ENCODE measurements at places on chromosomes 16 and 17. TPM values are rescaled to one million over a fixed set of nuclear protein-coding genes. Genes with fewer than 3 reads are reported as not detected.

DNA sequence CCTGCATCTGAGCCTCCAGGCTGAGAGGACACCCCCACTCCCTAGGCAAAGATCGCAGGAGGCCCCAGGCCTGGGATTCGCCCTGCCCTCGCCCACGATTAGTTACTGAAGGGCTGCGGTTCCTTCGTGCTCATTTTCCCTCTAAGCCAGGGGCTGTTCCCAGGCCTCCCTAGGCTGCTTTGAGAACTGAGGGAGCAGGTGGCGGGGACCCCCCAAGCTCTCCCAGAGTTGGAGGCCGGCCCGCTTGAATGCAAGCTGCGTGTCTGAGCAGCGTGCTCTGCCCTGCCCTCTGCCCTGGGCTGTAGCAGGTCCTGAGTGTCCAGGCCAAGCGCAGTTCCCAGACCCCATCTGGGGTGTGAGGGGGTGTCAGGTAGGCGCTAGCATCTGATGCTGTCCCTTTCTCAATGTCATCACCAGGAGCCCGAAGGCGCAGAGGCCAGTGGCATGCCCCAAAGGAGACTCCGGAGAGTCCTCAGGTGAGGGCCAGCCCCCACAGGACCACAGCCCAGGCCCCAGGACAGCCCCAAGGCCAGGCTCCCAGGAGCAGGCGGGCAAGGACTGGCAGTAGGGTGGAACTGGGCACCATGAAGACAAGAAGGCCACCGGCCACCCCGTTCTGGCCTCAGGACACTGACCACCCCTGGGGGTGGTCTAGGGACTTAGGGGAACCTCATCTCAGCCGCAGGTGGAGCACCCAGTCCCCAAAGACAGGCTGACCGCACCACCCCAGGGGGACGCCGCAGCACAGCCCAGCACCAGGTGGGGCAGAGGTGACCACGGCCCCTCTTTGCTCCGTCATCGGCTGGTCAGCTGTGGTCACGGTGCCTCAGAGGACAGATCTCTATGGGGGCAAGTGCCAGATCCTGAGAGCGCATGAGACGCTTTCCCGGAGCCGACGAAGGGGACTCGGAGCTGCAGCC is 14.6 kb downstream of the ENDOV start:
- no peak overlapping the region for H3K4me3 ChIP-seq
- no peak overlapping the region for H3K27ac ChIP-seq
- no peaks in the 10 kb centered on the region for H3K27me3 ChIP-seq
- H3K4me1 ChIP-seq, result peaks cover 9% of the 10 kb centered on the region
- H3K36me3 ChIP-seq, result no peaks in the 10 kb centered on the region

- H3K4me1 ChIP-seq, result no peaks in the 10 kb centered on the region
- H3K4me3 ChIP-seq, result no peak overlapping the region
- no peak for DNase-seq
- no peaks in the 10 kb centered on the region for H3K36me3 ChIP-seq
- H3K27ac ChIP-seq, result no peak overlapping the region
Observed at GRCh38 chr16:73817526-73818324, 478.9 kb upstream of the PSMD7 start.

Gene CLEC3A
- not detected for total RNA-seq

DNA sequence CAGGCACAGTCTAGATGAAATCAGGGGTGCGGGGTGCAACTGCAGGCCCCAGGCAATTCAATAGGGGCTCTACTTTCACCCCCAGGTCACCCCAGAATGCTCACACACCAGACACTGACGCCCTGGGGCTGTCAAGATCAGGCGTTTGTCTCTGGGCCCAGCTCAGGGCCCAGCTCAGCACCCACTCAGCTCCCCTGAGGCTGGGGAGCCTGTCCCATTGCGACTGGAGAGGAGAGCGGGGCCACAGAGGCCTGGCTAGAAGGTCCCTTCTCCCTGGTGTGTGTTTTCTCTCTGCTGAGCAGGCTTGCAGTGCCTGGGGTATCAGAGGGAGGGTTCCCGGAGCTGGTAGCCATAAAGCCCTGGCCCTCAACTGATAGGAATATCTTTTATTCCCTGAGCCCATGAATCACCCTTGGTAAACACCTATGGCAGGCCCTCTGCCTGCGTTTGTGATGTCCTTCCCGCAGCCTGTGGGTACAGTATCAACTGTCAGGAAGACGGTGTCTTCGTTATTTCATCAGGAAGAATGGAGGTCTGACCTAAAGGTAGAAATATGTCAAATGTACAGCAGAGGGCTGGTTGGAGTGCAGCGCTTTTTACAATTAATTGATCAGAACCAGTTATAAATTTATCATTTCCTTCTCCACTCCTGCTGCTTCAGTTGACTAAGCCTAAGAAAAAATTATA is 1.6 kb downstream of the HBA1 start:
- H3K4me1 ChIP-seq, result peaks cover 13% of the 10 kb centered on the region
- no peak overlapping the region for H3K27ac ChIP-seq
- no peak overlapping the region for H3K4me3 ChIP-seq
- peaks cover 78% of the 10 kb centered on the region for H3K27me3 ChIP-seq
- DNase-seq, result no peak
- H3K36me3 ChIP-seq, result no peaks in the 10 kb centered on the region

GRCh38 chr16:15788846-15789239 is 68.0 kb downstream of the MYH11 start:
- H3K4me1 ChIP-seq, result no peaks in the 10 kb centered on the region
- H3K27me3 ChIP-seq, result no peaks in the 10 kb centered on the region
- H3K4me3 ChIP-seq, result no peak overlapping the region
- no peaks in the 10 kb centered on the region for H3K36me3 ChIP-seq
- H3K27ac ChIP-seq, result no peak overlapping the region
- DNase-seq, result no peak

GRCh38 chr17:69523244-69523861 is 108.9 kb downstream of the MAP2K6 start:
- no peaks in the 10 kb centered on the region for H3K4me1 ChIP-seq
- DNase-seq, result peak; percentile 50
- H3K36me3 ChIP-seq, result peaks cover 77% of the 10 kb centered on the region

Gene ANKS3
- total RNA-seq, result 16.1 TPM

DNA sequence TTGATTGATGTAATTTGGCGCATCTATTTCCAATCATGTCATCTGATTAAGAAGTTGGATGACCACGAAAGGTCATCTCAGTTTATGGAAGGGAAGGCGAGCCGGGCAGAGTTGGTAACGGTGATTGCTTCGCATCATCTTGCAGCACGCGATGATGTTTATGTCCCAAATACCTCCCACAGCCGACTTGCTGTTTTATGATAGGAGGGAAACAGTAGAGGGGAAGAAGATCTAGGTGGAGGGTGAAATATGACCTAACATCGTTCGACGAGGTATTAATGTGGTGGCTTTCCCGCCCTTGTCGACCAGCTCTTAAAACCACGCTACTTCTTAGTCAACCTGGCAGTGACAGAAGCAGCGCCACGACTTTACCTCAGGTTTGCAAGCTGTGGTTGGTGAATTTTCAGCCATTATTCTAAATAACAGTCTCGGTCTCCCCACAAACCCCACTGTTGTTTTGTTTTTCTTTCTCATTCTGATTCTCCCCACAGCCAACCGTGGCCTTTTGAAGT is 805 bp upstream of the TANC2 start:
- no peaks in the 10 kb centered on the region for H3K27me3 ChIP-seq
- H3K4me3 ChIP-seq, result peak overlapping the region; percentile 81
- H3K36me3 ChIP-seq, result no peaks in the 10 kb centered on the region
- no peak for DNase-seq

Gene ADAD2
- total RNA-seq, result 0.24 TPM

Gene COX6A2
- total RNA-seq, result 0.67 TPM

Gene KRT31
- total RNA-seq, result not detected

GRCh38 chr17:28756049-28756804 is 12.4 kb downstream of the TRAF4 start:
- no peak for DNase-seq
- H3K36me3 ChIP-seq, result peaks cover 39% of the 10 kb centered on the region
- no peaks in the 10 kb centered on the region for H3K4me1 ChIP-seq
- no peak overlapping the region for H3K27ac ChIP-seq

DNA sequence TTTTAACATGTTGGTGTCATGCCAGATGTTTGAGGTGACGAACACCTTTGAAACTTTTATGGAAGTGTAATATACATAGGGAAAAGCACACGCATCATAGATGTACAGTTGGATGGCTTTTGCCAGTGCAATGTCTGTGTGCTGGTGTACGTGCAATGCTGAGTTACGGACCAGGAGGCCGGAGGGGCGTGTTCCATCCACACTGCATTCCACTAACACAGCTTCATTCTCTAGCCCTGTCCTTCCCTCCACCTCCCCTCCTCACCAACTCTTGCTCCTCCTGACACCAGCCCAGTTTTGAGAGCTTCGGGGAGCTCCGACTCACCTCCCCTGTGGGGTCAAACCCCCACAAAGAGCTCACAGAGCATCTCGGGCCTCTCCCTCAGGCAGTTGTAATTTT is 358.8 kb downstream of the C16orf95 start:
- DNase-seq, result no peak
- no peaks in the 10 kb centered on the region for H3K4me1 ChIP-seq
- H3K27me3 ChIP-seq, result peaks cover 84% of the 10 kb centered on the region
- no peak overlapping the region for H3K4me3 ChIP-seq
- H3K36me3 ChIP-seq, result no peaks in the 10 kb centered on the region

GRCh38 chr17:3799181-3799945 is 1.6 kb downstream of the ITGAE start:
- no peaks in the 10 kb centered on the region for H3K36me3 ChIP-seq
- peaks cover 62% of the 10 kb centered on the region for H3K4me1 ChIP-seq
- H3K27ac ChIP-seq, result no peak overlapping the region
- H3K27me3 ChIP-seq, result no peaks in the 10 kb centered on the region
- no peak for DNase-seq

DNA sequence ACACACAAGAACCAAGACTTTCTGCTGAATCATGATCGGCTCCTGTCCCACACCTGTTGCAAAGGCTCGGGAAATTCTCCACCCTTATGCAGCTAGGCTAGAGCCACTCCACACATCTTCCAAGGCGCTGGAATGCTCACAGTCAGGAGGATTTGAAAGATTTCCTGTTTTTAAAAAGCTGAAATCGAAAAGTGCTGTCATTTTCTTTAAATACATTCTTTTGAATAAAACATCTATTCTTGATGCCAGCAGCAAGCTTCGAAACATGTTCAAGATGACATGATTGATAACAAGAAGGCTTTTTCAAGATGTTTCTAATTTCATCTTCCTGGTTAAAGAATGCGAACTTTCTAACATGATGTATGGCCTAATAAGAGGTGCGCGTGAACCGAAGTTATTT is 219.7 kb upstream of the CDH5 start:
- no peak for DNase-seq
- no peak overlapping the region for H3K27ac ChIP-seq
- H3K4me3 ChIP-seq, result no peak overlapping the region

Gene C16orf96
- 0.17 TPM for total RNA-seq

DNA sequence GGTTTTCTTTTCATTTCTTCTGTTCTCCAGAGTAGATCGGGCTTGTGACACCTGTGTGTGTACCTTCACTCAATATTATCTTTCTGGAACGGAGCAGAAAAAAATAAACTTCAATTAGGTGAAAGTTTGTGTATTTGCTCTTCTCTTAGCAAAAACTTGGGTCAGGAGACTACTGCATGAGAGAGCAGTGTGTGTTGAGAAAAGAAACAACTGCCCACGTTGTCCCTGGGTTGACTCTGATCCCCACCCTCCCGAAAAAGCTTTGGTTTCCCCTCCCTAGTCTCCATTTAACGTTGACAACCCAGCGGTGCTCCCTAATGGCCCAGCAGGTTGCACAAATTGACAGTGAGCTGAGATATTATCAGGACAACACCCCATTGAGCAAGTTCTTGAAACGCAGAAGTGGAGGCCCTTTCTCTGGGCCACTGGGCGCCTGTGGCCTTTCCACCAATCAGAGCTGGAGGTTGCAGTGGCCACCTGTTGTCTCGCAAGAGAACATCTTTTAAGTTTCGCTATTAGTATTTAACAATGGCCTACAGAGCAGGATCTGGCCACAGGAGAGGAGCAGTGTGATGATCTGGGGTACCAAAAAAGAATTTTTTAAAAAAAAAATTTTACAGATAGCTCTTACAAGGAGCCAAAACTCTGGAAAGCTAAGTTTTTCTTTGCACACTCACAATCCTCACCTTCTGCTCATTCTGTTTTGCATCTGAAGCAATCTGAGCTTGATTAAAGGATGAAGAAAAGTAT is 1.5 kb upstream of the TOX3 start:
- no peaks in the 10 kb centered on the region for H3K36me3 ChIP-seq
- H3K27me3 ChIP-seq, result peaks cover 71% of the 10 kb centered on the region
- no peak for DNase-seq
- H3K4me3 ChIP-seq, result no peak overlapping the region
- H3K4me1 ChIP-seq, result peaks cover 2% of the 10 kb centered on the region

GRCh38 chr17:63701868-63702720 is 2.2 kb upstream of the LIMD2 start:
- DNase-seq, result peak; percentile 71
- H3K4me3 ChIP-seq, result no peak overlapping the region
- peaks cover 3% of the 10 kb centered on the region for H3K4me1 ChIP-seq
- no peaks in the 10 kb centered on the region for H3K27me3 ChIP-seq
- no peaks in the 10 kb centered on the region for H3K36me3 ChIP-seq

GRCh38 chr16:50121278-50121677 is 31.8 kb upstream of the TENT4B start:
- DNase-seq, result no peak
- H3K27me3 ChIP-seq, result no peaks in the 10 kb centered on the region
- no peaks in the 10 kb centered on the region for H3K4me1 ChIP-seq

- H3K4me3 ChIP-seq, result no peak overlapping the region
- H3K27ac ChIP-seq, result no peak overlapping the region
- H3K4me1 ChIP-seq, result no peaks in the 10 kb centered on the region
- no peak for DNase-seq
- no peaks in the 10 kb centered on the region for H3K27me3 ChIP-seq
Observed at GRCh38 chr17:56723421-56723820, 110.3 kb downstream of the C17orf67 start.

- no peak overlapping the region for H3K27ac ChIP-seq
- H3K4me3 ChIP-seq, result no peak overlapping the region
Observed at GRCh38 chr16:26976873-26977272, 89.9 kb upstream of the C16orf82 start.

- no peak overlapping the region for H3K4me3 ChIP-seq
- H3K4me1 ChIP-seq, result no peaks in the 10 kb centered on the region
- H3K27ac ChIP-seq, result no peak overlapping the region
- H3K36me3 ChIP-seq, result no peaks in the 10 kb centered on the region
Observed at GRCh38 chr16:68377667-68378393, 67.0 kb downstream of the PRMT7 start.

DNA sequence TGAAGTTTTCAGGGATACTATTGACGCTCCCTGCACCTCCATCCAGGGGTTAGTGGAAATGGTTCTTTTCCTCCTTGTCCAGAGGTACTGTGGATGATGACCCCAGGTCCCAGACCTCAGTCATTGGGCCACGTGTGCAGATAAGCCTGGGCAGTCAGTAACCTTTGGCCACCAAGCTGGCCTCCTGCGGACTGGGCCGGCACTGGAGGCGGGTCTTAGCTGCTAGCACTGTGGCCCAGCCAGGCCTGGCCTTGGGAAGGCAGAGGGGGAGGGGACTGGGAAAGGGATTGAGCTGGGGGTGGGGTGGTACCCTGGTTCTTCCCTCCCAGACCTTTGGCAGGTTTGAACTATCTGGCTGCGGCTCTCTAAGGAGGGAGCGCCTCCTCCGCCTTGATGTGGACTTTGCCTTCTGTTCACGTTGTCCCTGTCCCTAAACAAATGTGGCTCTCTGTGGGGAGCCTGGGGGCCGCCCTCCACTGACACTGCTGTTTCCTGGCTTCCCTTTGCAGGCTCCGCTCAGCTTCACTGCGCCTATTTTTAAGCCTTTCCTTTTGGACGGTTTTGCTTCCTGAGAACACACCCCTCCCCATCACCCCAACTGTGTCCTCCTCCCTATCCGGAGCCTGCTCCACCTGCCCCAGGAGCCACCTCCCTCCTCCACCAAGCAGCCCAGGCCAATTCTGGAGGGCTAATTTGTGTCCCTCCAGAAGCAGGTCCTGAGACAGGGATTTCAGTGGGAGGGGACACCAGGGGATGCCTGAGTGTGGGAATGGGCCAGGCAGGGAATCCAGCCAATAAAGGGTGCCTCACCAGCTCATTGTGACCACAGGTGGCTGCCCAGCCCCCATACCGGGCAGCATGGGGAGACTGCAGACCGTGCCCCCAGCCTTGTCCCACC is 251.9 kb downstream of the SEC14L1 start:
- H3K27me3 ChIP-seq, result no peaks in the 10 kb centered on the region
- no peak overlapping the region for H3K4me3 ChIP-seq
- H3K4me1 ChIP-seq, result peaks cover 59% of the 10 kb centered on the region
- H3K36me3 ChIP-seq, result no peaks in the 10 kb centered on the region

All from left lung (tissue), 14 donors.